ENCODE measurements at places on chromosomes 11 and 22.

GRCh38 chr22:32655068-32655467 lies 146.4 kb upstream of the TIMP3 start:
- no peak for DNase-seq

DNA sequence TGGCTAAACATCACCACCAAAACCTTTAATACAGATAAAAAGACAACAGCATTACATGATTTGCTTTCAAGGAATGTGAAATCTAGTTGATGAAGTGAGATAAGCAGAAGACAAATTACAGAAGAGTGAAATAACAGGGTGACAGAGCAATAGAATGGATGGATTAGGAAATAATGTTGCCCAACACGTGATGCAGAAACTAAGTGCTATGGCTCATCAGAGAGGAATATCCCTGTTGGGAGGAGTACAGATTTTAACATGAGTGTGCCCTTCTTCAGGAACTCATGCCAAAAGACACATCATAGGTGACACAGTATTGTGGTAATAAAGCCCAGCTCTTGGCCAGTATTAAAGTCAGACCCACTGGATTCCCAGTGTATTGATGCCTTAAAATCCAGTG lies 176.6 kb upstream of the RAG2 start:
- no peak for DNase-seq

DNA sequence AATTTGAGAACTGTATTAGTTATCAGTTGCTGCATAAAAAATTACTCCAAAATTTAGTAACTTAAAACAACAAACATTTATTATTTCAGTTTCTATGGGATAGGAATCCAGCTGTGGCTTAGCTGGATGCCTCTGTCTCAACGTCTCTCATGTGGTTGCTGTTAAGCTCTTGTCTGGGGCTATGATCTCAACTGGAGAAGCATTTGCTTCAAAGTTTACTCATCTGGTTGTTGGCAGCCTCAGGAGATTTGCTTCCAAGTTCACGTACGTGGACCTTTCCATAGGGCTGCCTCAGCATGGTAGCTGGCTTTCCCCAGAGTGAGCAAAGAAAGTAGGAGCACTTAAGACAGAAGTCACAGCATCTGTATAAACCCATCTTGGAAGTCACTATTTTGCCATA lies 144.9 kb upstream of the SESN3 start:
- DNase-seq = no peak

- no peak for DNase-seq
These were observed 605.8 kb downstream of the TBC1D22A start for GRCh38 chr22:47367993-47368945.

- DNase-seq = no peak
These were observed 92.8 kb upstream of the LINC01488 start for GRCh38 chr11:69388661-69389060.

Measured in Panc1 (cell line).